ENCODE measurements at places on chromosomes 1 and 21. TPM values are rescaled to one million over a fixed set of nuclear protein-coding genes. Genes with fewer than 3 reads are reported as not detected.

- no peak for DNase-seq
Measured at GRCh38 chr1:51000160-51000559, 30.1 kb downstream of the CDKN2C start.

DNA sequence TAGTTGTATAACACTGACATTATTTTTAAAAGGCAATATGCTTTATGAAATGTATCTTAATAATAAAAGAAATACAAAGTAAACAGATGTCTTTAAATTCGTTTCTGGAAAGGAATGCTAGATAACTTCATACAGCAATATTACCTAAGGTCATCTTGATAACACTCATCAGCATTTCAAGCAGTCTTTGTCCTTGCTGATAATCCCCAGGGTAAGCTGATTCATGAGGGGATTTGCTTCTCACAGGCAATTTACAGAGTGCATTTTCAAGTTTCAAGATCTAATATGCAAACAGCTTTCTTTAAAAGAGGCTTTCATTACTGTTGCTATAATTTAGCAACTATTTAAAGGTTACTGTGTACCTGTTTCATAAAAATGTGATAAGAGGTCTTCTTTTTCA, 75.2 kb upstream of the NEK2 start:
- DNase-seq: no peak

- no peak for DNase-seq
Measured at GRCh38 chr1:113732802-113733201, 26.5 kb downstream of the PHTF1 start.

- DNase-seq: no peak
Measured at GRCh38 chr1:232978091-232978634, 27.8 kb downstream of the NTPCR start.

- no peak for DNase-seq
Measured at GRCh38 chr1:151157067-151157531, 650 bp downstream of the TNFAIP8L2 start.

GRCh38 chr1:96240438-96240837, 481.1 kb upstream of the PTBP2 start:
- no peak for DNase-seq

Gene AGRN
- 178 TPM for polyA plus RNA-seq

Gene RBM11
- polyA plus RNA-seq: 4.1 TPM

Gene DNALI1
- polyA plus RNA-seq: 64.4 TPM
